Daoy (cell line): ENCODE measurements at places on chromosomes 1 and 21. TPM values are rescaled to one million over a fixed set of nuclear protein-coding genes. Genes with fewer than 3 reads are reported as not detected.

DNA sequence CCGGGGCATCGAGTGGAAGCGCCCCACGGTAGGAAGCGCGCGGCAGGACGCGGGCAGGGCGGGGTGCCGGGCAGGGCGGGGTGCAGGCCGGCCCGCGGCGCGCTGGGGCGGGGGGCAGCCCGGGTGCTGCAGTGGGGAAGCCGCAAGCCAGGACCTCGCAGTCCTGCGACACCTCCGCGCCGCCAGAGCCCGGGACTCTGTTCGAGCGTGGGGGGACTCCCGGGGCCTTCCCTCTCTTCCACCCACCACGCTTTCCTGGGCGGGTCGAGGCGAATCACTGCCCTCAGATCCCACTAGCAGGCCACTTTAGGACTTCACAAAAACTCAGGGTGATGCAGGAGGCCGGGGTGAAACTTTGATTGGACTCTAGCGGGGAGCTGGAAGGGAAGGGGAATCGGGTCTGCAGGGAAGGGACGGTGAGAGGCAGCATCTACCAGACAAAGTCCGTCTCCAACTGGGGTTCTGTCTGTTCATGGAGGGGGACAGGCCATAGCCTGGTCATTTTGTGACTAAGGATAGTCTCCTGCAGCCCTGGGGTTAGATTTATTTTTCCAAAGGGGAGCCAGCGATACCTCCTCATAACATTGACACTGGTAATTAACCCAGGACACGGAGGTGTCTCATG lies 623 bp downstream of the CAPN2 start:
- DNase-seq: peak; percentile 40

GRCh38 chr1:184210862-184211261 lies 159.3 kb downstream of the TSEN15 start:
- no peak for DNase-seq

DNA sequence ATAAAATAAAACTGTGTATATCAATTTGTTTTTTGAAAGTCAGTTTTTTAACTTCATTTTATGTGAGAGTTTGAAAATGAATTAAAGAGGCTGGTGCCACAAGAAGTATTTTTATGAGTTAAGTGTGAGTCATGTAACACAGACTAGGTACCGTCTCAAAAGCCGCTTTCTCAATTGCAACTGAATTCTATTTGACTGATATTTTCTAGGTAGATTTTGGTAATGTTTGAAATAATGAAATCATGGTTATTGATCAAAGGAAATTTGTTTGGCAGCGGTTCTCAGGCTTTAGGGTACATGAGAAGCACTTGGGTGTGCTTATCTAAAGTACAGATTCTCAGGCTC lies 4.6 kb downstream of the SNX27 start:
- no peak for DNase-seq

DNA sequence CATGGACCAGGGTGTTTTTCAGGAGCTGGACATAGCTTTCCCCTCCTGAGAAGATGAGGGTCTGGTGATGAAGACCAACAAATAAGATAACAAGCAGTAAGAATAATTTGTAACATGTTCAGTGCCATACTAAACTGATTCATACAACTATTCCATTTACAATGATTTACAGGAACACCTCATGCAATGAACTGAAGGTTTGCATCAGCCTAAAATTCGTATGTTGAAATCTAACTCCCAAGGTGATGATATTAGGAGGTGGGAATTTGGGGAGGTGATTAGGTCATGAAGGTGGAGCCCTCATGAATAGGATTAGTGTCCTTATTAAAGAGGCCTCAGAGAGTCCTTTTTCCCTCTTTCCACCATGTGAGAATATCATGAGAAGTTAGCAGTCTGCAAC lies 15.9 kb upstream of the NIBAN1 start:
- DNase-seq: no peak

DNA sequence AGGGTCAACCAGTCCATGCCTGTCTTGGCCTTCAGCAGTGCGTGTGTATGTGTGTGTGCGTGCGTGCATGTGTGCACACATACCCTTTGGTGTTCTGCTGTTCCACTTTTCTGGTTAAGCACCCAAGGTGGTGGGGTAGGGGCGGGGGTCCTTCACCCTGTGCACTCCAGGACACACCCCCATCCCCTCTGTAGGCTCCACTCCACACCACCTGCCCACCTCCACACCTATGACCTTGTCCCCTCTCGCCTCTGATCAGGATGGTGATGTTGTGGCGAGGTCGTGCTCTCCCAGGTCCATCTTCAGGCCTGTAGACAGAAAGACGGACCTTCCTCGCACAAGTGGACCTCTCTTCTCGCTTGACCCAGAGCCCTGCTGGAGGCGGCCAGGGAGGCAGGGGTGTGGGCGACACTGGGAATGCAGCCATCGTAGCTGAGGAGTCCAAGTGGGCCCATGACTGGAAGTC lies 44.6 kb downstream of the WDR4 start:
- no peak for DNase-seq

GRCh38 chr1:103177108-103177775 lies 68.9 kb upstream of the COL11A1 start:
- no peak for DNase-seq

DNA sequence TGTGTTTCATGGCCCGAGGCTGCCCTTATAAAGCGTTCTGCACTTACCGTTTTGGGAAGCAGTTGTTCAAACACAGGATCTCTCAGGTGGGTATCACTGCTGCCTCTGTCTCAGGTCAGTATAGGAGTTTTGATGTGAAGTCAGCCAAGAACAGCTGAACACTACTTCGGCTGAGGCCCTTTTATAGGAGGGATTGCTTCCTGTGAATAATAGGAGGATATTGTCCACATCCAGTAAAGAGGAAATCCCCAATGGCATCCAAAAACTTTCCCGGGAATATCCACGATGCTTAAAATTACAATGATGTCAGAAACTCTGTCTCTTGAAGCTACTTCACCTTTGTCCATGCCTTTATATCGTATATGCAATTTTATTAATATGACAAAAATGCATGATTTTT lies at the start of gene SELE:
Gene SELE, minus strand, starts transcription at position 156 of the 400 bp plus-strand sequence. CDS start 467 bp downstream, outside the sequence.
- DNase-seq: no peak

DNA sequence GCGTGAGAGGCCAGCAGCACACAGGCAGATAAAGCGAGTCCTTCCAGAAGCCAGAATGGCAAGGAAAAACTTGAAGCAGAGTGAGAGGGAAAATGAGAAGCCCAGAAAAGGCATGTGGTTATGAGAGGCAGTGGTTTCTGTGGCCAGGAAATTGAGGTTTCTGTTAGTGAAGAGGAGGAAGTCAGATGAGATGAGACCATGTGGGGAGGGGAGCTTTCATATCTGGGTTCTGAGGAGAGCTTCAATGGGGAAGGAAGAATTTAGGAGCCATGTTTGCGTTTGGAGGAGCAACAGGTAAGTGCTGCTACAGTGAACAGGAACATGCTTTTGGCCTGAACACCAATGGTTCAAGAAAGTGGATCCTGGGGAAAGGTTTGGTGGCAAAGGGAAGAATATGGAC lies 6.1 kb upstream of the CD1A start:
- DNase-seq: peak; percentile 50

The LCK gene
- total RNA-seq: 0.06 TPM in 1 of 2 replicates, not detected in the other

The RNPC3 gene
- total RNA-seq: 4.1 and 5.9 TPM in 2 replicates

The NEK2 gene
- 97.8 and 151 TPM in 2 replicates for total RNA-seq

The SPRR2A gene
- total RNA-seq: not detected in 2 replicates

DNA sequence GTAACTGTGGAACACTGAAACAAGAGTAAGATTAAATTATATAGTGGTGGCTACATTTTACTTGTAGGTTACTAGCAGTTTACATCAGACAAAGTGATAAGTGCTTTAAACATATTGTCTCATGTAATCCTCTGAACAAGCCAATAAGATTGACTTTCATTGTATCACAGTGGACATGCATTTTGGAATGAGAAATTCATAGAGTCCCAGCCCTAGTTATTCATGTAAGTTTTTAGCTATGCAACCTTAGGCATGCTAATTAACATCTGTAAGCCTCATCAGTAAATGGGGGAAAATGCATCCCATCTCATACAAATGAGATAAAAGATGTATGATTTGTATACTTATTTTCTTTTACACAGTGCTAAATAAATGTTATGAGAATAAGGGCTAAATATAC lies 1038.1 kb upstream of the ADGRL4 start:
- DNase-seq: no peak

The DMRTA2 gene
- 24.9 and 29.2 TPM in 2 replicates for total RNA-seq

The CA14 gene
- total RNA-seq: not detected in 2 replicates

The RNU1-3 gene
- total RNA-seq: 306 and 832 TPM in 2 replicates

The GJA4 gene
- not detected in 2 replicates for total RNA-seq

GRCh38 chr21:33855190-33855589 lies 60.4 kb downstream of the ATP5PO start:
- no peak for DNase-seq

DNA sequence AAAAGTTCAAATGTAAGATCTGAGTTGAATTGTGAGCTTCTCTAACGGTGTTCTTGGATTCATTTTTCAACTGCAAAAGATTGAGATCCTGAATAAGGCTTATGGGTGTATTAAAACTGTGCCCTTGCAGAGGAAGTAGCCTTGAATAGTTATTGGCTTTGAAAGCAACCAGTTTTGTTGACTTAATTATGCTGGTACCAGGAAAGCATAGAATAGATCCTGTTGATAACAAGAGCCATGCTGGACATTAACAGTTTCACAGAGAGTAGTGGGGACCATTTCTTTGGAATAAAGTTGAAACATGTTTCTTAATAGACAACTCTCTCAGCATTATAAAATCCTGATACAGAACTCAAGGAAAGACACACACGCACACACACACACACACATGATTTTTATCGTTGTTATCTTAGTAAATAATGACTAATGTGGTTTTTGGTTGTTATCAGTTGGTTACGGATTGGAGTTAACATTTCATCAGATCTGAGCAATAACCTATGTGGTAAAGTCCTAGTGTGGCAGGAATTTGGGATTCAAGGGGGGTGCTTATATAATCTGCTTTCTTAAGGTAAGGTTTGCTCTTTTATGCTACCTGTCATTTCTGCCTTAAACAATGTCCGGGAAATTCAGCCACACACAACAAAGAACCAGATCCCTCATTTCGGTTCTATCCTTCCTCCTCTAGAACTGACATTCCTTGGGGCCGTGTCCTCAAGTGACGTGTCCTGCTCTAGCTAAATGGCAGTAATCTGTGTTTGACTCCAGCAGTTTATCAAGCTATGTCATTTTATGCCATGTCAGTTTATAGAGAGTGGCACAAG lies 330.9 kb downstream of the CHRM3 start:
- peak; percentile 41 for DNase-seq

- DNase-seq: no peak
Observed at GRCh38 chr1:87528754-87529517, 200.3 kb downstream of the LMO4 start.

- DNase-seq: peak; percentile 98
Observed at GRCh38 chr21:41783476-41784180, 16.8 kb upstream of the RIPK4 start.

The TAS1R1 gene
- not detected in 2 replicates for total RNA-seq

GRCh38 chr1:67110352-67110751 lies 24.4 kb downstream of the C1orf141 start:
- no peak for DNase-seq

- no peak for DNase-seq
Observed at GRCh38 chr1:54372978-54373377, 33.2 kb downstream of the SSBP3 start.

The COL24A1 gene
- 0.06 and 0.09 TPM in 2 replicates for total RNA-seq

GRCh38 chr1:218582646-218583045 lies 237.5 kb downstream of the TGFB2 start:
- DNase-seq: no peak

DNA sequence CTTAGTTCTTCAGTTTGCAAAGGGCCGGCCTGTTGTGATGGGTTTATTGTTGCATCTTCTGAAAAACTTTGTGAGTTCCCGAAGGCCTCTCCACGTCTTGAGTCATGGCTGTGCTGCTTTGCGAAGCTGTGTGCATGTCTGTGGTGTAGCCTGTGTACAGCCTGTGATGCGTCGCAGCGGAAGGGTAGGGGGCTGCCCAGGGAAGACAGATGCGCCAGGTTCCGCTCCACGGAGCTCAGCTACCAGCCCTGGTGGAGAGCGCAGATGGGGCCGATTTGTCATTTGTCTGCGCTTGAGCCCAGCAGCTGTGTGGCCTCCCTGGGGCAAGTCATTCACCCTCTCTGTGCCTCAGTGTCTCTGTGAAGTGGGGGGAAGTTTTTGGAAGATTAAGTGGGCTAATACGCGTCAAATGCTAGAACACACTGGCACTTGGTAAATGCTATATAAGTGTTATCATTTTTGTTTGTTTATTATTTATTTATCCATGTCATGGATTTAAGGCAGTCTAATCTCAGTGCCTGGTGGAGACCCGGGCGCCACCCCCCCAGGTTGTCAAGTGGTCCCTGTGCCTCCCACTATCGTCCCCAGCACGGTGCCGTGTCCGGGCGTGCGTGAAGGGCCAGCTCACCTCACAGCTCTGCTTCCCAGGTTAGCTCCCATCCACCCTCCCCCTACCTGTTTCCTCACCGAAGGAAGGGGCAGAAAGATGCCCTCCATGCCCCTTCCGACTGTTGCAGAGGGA lies 8.4 kb downstream of the PDE9A start:
- DNase-seq: no peak

- peak; percentile 71 for DNase-seq
Observed at GRCh38 chr1:202207292-202207691, 13.7 kb downstream of the LGR6 start.

DNA sequence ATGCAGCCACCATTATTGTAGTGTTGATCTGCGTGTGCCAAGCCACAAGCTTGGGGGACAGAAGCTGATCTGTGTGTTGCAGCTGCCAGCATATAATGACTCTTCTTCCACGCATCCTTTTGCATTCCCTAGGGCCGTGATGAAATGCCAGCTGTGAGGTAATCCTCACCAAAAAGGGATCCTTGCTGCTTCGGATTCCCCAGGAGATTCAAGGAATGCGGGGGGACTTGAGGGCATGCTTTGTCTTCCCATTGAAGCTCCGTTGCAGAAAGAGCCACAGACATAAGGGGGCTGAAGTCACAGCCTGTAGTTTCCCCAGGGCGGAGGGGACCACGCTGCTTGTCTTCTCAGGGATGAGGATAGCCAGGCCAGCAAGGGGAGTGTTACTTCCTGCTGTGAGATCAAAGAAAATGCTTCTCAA lies 281.6 kb upstream of the FMN2 start:
- no peak for DNase-seq

GRCh38 chr1:206082831-206083695 lies 30.1 kb downstream of the RHEX start:
- no peak for DNase-seq

DNA sequence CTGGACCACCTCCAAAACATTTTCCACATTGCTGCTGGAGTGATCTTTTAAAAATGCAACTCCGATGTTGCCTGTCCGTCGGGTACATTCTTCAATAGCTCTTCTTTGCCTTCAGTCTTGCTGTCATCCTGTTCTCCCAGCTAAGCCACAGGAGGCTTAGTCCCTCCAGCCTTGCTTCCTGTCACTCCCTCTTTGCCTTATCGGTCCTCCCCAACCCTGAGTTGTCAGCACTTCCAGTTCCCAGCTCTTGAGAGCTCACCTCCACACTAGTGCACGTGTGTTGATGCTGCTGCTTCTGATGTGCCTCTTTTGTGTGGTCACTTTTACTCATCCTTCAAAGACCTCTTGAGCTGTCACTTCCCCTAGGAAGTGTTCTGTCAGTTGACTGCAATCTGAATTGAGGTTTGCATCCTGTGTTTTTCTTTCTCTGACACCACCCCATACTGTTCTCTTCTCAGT lies 15.3 kb downstream of the UCK2 start:
- peak; percentile 75 for DNase-seq

The OPRD1 gene
- total RNA-seq: 0.21 and 0.34 TPM in 2 replicates

- DNase-seq: peak; percentile 25
Observed at GRCh38 chr1:30146448-30146847, 576.9 kb downstream of the MATN1 start.
